ENCODE measurements at places on chromosomes 4 and X.

DNA sequence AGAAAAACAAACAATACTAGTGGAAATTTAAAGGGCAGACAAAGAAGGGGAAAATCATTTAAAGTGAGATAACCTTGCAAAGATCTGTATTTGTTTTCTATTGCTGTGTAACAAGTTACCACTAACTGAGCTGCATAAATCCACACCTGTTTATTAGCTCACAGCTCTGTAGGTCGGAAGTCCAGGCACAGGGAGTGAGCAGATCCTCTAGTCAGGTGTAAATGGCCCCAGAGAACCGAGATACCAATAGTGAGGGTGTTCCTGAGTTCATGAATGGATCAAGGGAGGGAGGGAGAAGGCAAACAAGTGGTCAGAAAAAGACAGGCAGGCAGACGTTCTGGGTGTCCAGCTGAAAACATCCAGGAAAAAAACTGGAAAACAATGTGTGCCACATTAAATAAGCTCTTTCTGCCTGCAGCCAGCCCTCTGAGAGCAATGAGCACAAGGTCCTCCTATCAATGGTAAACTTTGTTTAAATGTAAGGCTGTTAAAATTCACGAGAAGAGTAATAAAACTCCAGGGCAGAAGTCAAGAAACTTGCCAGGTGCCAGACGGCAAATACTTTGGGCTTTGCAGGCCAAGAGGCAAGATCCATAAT is 25.0 kb downstream of the ADGRA3 start:
- ATAC-seq, result no peak

DNA sequence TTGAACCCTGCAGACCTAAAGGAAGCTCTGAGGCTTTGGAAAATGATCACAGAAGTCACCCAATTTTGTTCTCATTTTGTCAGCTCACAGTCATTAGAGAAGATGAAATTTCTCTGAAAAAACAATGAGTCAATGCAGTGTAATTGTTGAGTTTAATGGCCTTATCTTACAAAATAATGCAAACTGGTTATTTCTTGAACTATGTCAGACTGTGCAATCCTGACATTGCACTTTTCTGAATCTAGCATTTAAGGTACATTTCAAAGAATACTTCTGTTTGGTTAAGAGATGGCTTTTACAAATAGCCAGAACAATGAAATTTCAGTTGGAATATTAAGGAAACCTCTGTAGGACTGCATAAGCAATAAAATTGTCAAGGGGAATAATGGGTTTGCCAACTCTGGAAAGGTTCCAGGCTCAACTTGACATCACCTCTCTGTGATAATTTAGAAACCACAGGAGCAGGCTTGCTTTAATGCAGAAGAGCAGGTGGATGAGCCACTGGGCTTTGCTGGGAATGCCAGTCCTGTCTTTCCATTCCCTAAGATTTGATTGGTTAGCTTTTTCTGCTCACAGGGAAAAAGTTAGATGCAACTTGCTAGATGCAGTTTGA is 222.8 kb downstream of the FRMPD4 start:
- no peak for ATAC-seq

GRCh38 chrX:1378306-1378759 is 13.6 kb downstream of the SLC25A6 start:
- peak; percentile 0 for ATAC-seq

DNA sequence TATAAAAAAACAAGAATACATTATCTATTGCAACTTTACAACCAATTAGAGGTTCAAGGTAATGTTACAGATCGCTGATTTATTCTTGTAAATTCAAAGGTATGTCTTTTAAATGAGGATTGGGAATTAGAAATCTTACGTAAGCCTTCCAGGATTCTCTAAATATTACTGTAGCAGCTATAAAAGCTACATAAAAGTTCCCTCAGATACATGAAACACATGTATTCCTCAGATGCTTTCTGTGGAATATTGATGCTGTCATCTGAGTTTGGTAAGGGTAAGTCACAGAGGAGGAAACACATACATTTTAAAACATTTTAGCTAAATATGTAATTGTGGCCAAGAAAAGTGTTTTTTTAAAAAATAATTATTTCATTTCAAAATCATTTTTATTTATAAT is 3.4 kb downstream of the AFP start:
- no peak for ATAC-seq

DNA sequence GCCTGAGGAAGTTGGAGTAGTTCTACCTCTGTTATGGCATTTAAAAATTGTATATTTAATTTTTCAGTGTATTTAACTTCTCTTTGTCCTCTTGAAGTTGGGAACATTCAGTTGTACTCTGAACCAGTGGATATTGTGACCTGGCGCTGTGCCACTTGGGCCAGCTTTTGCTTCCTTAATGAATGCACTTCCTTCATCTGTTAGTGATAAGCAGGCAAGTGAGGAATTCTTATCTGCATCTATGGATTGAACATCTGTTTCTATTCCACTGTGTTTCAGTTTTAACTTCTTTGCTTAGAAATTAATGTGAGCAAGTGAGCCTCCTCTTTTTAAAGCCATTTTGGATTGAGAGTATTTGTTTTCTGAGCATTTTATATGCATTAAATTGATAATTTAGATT is 128.3 kb downstream of the UCHL1 start:
- ATAC-seq, result no peak

DNA sequence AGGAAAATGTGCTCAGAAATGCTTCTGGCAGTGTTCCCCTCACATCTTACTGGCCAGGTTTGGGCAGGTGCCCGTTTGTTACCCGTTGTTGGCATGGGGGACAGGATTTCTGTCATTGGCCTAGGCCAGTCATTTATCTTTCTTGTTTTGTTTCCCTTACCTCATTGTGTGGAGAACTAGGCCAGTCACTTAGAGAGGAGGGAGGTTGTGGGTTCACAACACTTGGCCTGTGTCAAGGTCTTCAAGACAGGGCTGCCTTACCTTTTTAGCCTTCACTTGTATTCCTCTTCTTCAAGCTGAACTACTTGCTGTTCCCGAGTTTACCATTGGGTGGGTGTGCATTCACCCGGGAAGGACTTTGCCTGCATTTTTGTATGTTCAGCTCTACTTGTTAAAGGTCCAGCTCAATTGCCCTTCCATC is 17.7 kb downstream of the SNX25 start:
- ATAC-seq, result peak; percentile 59

DNA sequence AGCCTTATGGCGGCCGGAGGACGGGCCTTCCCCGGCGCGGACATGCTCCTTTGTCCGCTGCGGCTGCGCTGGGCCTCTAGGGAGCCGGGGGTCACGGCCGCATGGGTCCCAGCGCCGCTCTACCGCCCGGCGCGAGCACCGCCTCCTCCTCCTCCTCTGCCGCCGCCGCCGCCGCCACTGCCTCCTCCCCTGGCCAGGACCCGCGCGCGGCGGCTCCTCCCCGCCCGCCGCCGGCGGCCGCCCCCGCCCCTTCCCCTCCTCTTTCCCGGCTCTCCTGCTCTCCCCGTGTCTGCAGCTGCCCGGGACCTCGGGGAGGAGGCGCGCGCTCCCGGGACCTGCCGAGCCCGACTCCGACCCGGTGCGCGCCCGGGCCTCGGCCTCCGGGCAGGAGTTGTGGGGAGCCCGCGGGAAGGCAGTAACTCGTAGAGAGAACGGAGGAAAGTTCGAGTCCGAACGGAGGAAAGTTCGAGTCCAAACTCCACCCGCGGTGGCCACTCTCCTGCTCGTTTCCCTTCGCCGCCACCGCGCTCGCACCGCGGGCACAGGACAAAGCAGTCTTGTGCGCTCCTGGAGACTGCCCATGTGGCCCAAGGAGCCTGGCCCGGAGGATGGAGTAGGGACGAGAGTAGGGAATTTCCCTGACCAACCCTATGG is at the start of gene ADGRA3:
Gene ADGRA3, minus strand, starts transcription at position 179 of the 654 bp plus-strand sequence. CDS start 282 bp downstream, outside the sequence.
- ATAC-seq, result peak; percentile 82

DNA sequence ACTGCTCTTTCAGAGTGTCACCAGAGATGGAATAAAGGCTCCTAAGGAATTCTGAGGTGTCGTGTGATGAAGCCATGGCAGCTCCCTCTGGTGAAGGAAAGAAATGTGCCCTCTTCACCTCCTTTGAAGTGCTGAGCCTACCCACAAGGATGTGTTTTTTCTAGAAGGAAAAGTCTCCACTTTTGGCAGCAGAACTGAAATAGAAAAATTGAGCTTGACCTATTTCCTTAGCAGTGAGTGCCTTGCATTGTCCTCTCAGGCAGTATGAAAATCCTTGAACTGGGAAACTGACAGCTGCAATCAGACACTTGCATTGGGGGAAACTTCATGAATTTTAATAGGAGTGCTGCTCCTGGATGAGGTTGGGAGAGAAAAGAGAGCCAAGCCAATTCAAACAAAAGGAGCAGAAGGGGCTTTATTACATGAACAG is 95.2 kb downstream of the DCLK2 start:
- ATAC-seq, result no peak

GRCh38 chr4:118761397-118762016 is 74.4 kb downstream of the SEC24D start:
- ATAC-seq, result no peak

GRCh38 chr4:13891544-13891939 is 264.0 kb upstream of the BOD1L1 start:
- peak; percentile 63 for ATAC-seq

GRCh38 chr4:141636771-141637460 is 533 bp downstream of the IL15 start:
- peak; percentile 91 for ATAC-seq

GRCh38 chrX:48826876-48827653 is 752 bp downstream of the ERAS start:
- ATAC-seq, result no peak

GRCh38 chr4:152269448-152270191 is 266.3 kb downstream of the FBXW7 start:
- ATAC-seq, result no peak

DNA sequence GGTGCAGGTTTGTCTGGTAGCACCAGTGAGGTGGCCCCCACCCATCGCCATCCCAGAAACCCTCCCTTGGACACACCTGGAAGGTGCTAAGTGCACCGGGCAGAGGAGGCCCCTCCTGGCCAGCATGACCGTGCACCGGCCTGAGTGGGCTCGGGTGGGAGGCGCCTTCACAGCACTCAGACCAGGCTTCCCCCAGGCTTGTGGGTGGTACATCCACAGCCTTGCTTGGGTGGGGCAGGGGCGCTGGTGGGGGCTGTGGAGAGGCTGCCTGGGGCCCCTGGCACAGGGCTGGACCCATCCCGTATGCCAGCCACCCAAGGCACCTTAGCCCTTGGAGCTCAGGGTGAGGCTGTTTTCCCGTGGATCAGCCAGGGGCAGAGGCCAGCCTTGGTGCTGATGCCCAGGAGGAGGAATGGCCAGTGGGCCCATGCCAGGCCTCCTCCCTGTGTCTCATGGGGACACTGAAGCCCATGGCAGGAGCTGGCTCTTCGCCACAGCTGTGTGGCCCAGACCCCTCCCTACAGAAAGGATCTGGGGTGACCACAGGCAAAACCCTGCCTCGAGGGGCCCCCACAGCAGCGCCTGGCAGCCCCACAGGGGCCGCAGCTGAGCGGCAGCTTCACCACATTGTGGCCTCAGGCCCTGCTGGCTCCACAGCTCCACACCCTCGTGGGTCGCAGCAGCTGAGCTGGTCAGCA is 21.4 kb downstream of the NKX1-1 start:
- no peak for ATAC-seq

GRCh38 chr4:158013858-158014257 is 159.0 kb downstream of the GASK1B start:
- peak; percentile 45 for ATAC-seq

- ATAC-seq, result no peak
Observed at GRCh38 chr4:110898290-110898689, 275.4 kb upstream of the PITX2 start.

- ATAC-seq, result no peak
Observed at GRCh38 chr4:40987151-40987550, 227.2 kb downstream of the APBB2 start.

- no peak for ATAC-seq
Observed at GRCh38 chr4:45072981-45073380, 346.6 kb upstream of the GNPDA2 start.

- peak; percentile 50 for ATAC-seq
Observed at GRCh38 chrX:20029728-20030127, 38.9 kb upstream of the BCLAF3 start.

DNA sequence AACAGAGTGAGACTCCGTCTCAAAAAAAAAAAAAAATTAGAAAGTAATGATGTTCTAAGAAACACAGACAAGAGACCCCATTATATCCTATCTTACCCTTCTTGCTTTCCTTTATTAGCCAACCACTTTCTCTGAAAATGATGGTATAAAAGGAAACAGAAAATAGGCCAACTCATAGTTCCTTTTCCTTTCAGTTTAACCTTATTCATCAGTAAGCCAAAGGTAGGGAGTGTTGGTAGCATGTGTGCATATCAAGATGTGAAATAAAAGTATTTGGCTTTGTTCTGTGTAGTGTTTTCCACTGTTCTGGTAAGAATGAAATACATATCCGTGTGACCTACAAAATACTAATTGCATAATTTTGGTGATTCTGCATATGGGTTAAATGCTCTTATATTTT is 266.6 kb downstream of the ZNF674 start:
- no peak for ATAC-seq

DNA sequence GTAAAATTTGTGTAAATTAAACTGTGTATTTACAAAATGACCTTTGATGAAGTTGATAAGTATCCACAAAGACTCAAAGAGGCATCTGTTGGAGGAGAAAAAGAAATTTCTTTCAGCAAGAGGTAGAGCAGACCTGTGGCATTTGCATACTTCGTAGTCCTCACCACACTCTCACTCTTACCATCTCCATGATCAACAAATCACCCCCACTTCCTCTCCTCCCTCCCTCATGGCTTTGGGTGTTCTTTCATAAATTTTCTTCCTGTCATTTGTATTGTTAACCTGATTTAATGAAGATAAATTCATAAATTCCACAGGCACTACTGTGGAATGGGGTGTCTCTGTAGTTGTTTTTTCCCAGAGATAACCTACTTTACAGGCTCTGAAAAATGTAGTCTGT is 366.5 kb downstream of the ZNF674 start:
- ATAC-seq, result no peak

- no peak for ATAC-seq
Observed at GRCh38 chr4:73487233-73487632, 5.7 kb downstream of the AFM start.

DNA sequence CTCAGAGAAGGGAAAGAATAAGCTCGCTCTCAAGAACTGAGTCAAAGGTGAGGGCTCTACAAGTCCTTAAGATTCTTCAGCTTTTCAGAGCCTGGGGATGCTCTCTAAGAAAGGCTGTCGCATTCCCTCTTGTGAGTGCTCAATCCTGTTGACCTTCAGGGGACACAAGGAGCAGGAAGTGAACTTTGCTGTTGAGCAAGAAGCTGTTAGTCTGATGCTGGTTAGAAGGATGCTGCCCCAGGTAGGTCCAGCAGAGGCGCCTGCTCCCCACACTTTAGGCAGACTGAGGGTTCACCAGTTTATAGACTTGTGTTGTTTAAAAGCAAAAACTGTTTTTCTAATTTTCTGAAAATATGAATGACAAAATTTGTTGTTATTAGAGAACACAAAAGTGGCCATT is 125.4 kb upstream of the SPOCK3 start:
- no peak for ATAC-seq

All from SK-N-SH treated with all-trans-retinoic acid at 6 μM for 48 hours (cell line).